ENCODE measurements at places on chromosomes 13 and 19.
A peak's percentile ranks its signal among the peaks of the same experiment; 100 is the strongest.

DNA sequence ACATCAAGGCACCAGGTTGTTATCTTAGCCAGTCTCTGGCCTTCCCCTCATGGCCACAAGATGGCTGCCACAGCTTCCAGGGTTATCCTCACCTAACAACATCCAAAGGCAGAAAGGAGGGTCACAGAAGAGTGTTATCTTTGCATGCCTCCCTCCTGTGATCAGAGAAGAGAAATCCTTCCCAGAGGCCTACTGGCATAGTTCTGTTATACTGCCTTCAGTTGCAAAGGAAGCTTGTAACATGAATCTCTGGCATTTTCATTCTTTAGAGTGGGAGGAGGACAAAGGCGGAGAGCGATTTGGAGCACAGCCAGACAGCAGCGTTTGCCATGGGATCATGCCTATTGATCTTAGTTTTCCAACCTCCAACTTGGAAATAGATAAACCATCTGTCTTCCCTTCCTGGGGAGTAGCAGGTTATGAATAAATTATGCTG lies 135.7 kb downstream of the DNAJC15 start:
- DNase-seq = peak; percentile 17

DNA sequence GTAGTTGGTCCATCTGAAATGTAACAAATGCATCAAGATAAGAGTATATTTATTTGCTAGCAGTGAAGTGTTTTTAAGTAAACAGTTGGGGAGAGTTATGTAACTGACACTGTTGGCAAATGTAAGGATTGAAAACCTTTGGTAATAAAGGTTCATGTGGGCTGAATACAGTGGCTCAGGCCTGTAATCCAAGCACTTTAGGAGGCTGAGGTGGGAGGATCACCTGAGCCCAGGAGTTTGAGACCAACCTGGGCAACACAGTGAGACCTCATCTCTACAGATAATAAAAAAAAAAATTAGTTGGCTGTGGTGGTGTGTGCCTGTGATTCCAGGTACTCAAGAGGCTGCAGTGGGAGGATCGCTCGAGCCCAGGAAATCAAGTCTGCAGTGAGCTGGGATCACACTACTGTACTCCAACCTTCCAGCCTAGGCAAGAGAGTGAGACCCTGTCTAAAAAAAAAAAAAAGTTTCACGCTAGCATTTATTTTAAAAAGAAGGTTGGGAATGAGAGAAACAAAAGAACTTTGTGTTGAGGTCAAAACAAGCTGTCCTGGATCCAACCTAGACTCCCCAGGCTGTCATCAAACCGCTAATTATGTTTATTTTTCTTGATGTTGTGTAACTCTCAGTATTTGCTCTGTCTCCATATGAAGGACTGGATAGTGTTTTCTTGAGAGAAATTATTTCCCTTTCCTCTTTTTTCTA lies 20.7 kb downstream of the SETDB2 start:
- DNase-seq = no peak

DNA sequence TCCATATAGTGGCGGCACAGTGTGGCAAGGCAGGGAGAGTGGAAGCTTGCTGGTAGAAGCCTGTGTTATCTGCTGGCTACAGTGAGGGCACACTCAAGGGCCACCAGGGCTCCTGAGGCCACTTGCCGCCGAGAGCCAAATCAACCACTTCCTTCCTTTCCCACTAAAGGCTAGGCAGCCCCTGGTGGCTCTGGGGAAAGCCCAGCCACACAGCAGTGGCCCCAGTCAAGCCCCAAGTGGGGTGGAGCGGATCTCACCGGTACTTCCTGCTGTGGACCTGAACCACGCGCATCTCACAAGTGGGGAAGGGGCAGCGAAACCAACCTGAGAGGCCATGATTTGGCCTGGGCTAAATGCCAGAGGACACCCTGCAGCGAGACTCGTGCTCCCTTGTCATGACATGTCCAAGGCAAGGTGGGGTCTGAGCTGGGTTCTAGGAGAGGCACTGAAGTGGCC lies 21.9 kb upstream of the SLC35E1 start:
- DNase-seq = peak; percentile 62

DNA sequence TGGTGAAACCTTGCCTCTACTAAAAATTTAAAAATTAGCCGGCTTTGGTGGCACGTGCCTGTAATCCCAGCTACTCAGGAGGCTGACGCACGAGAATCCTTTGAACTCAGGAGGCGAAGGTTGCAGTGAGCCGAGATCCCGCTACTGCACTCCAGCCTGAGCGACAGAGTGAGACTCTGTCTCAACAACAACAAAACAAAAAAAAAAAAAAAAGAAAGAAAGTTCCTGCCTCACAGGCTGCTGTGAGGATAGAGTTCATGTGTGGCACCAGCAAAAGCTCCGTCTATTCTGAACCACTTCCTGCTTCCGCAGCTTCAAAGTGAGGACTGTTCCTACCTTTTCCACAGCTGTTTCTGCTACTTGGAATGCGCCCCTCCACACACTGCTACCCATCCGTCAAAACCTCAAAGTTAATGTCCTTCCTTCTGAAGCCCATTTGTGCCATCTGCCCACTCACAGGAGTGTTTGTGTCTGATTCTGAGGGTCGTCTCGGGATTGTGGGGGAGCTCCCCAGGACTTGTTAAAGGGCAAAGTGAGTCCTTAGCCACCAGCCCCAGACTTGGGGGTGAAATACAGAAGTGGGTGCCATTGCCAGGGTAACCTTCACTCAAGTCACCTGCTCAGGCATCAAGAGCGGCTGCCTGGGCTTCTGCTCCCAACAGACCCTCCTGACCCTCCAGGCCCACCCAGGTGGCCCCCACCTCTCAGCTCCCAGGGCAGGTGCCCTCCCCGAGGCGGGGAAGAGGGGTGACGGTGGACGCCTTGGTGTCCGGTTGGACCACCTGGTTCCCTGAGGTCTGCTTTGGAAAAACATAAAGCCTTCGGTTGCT lies 2.9 kb downstream of the MFSD12 start:
- peak; percentile 86 for DNase-seq

DNA sequence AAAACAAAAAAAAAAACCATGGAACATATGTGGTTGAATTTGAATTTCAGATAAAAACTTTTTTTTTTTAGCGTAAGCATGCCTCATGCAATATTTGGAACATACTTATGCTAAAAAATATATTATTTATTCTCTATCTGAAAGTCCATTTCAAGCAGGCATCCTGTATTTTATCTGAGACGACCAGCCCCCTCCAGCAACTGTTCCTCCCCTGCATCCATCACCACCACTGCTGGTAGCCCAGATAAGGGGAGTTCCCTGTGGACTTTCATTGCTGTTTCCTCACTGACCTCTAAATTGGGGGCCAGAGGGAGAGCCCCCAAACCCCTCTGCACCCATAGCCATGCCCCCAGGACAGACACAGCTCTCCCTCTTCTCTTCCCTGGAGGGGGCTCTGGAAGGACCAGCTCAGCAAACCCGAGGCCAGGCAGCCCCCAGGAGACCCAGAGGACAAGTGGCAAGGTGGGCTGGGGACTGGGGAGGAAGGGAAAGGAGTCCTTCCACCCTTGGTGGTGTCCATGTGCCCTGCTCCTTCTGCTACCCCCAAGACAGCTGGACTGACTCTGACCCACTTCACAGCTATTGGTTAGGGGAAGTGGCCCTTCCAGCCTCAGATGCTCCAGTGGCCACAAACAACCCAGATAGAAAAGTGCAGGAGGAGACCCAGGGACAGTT lies 6.6 kb upstream of the SIGLEC12 start:
- DNase-seq = no peak

- no peak for DNase-seq
Observed at GRCh38 chr19:1258707-1259205, 10.4 kb downstream of the MIDN start.

DNA sequence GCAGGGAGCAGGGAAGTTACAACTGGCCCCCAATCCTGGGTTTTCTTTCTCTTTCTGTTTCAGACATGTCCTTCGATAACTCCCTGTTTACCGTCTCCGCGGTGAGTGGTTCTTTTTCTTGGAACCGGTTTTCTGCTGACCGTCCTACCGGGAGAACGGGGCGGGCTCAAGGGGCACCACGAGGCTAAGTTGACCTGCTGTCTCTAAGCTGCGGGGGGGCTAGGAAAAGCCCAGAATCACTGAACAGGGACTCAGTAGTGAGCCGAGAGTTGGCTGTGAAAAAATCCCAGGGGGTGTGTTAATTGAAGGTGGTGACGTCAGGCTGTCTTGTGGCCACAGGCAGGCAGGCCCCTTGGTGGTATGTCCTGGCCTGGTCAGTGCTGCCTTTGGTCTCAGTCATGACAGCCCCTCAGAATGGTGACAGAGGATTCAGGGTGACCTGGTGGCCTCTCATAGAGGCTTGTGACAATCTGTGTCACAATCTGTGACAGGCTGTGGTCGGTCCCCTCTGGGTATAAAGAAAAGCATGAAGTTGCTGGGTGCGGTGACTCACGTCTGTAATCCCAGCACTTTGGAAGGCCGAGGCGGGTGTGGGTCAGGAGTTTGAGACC lies 8.1 kb upstream of the CARM1 start:
- DNase-seq = peak; percentile 89

GRCh38 chr13:40206241-40207000 lies 460.0 kb downstream of the FOXO1 start:
- peak; percentile 89 for DNase-seq

- no peak for DNase-seq
Observed at GRCh38 chr19:35449359-35450043, 1.4 kb downstream of the FFAR2 start.

- DNase-seq = no peak
Observed at GRCh38 chr13:64276232-64276631, 2860.6 kb upstream of the PCDH20 start.

GRCh38 chr19:45769821-45770191 lies 754 bp upstream of the SIX5 start:
- DNase-seq = no peak

- no peak for DNase-seq
Observed at GRCh38 chr13:114212158-114212495, 22.6 kb upstream of the CDC16 start.

DNA sequence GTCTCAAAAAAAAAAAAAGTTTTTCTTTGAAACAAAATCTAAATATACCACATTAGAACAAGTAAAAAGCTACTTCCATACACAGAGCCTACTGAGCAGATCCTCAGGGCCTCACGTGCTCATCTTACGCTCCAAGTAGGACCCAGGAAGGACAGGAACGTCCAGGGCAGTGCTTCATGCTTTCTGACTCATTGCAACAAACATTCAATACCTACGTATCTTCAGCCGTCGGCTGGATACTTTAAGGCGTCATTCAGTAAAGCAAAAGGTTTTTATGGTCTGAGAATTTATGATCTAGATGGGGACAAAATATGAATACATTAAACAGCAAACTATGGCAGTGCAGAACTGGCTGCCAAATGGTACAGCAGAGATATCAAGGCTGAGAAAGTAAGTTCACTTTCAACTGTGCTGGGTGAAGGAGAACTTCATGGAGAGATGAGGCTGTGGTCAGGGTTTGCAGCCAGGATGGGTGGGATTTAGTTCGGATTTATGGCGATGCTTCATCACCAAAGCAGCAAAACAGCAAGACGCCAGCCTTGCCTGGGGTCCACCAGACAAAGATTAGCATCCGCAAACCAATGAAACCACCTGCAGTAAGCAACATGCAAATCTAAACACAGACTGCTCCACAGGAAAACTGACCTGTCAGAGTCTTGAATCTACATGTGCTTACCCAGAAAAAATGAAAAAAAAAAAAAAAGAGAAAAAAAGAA lies 20.5 kb downstream of the CARS2 start:
- DNase-seq = peak; percentile 58

DNA sequence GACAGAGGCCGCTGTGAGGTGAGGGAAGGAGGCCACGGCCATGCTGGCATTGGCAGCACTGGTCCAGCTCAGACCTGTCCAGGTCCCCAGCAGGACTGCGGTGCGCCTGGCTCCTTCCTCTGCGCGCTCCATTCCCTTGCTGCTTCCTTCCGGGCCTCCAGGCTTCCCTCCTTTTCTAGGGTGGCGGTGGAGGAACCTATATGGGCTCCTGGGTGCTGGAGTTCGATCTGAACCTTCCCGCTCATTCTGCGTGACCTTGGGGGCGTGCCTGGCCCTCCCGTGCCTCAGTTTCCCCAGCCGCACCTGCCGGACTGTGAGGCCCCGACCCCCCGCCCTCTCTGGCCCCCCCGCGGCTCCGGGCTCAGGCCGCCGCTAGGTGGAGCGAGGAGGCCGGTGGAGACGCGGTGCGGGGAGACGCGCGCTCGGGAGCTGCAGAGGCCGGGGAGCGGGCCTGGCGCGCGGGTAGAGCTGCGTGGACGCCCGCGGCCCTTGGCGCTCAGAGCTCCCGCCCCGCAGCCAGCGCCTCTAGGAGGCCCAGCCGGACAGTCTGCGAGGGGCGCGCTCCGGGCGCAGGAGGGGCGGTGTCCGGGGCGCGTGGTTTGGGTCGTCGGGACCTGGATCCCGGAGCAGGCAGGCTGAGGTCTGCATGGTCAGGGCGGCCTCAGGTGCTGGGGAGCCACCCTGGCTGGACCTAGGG lies 29.9 kb downstream of the EFNA2 start:
- DNase-seq = peak; percentile 99

GRCh38 chr19:19464339-19465098 lies 50.8 kb downstream of the TSSK6 start:
- DNase-seq = no peak

GRCh38 chr19:46371371-46371901 lies 24.5 kb downstream of the PPP5C start:
- DNase-seq = no peak

GRCh38 chr19:16920816-16921529 lies 32.2 kb downstream of the F2RL3 start:
- DNase-seq = peak; percentile 88

GRCh38 chr13:104114101-104114500 lies 1047.9 kb upstream of the SLC10A2 start:
- no peak for DNase-seq

DNA sequence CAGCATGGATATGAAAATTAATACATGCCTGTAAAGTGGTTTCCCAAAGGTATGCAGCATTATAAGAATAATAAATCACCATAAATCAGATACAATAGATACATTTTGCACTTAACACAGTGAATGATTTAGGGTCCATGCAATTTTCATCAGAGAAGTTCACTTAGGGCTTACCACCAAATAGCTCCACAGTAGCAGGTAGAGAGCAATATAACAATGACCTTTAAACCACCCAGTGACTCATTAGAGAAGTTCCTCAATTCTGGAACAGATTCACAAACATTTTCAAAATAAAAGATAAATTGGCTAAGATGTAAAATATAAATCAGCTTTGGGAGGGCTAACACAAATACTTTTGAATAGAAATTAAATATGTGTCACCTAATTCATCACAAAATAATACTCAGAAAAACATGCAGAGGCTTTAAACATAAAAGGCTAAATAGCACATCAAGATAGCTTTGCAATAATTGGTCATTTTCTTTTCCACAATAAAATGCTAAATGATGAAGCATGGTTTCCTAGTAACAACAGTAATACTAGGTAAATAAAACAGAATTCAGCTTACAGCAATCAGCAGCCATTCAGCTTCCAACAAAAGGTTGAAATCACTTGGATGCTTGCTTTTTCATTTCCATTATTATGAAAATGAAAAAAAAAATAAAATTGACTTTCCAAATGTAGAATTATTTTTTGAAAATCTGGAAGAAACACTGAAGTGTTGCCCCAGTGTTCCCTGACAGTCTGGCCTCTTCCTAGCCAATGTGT lies 84.3 kb upstream of the NBEA start:
- DNase-seq = no peak

DNA sequence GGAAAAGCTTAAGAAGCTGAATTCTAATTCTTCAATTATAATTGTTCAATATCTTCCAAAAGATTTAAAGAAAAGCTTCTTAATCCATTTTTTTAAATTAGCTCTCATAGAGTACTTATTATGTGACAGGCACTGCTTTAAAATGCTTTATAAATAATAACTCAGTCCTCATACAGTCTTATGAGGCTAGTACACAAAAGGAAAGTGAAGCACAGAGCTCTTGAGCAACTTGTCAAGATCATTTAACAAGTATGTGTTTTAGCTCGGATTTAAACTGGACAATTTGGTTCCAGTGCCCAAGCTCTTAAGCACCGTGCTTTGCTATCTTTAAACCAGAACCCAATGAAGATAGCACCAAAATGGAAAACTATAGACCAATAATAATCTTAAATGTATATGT lies 106.1 kb downstream of the DHRS12 start:
- DNase-seq = no peak
